ENCODE measurements at places on chromosomes 3 and 15. TPM values are rescaled to one million over a fixed set of nuclear protein-coding genes. Genes with fewer than 3 reads are reported as not detected.
A peak's percentile ranks its signal among the peaks of the same experiment; 100 is the strongest.

GRCh38 chr15:37096558-37097143 lies 3.7 kb downstream of the MEIS2 start:
- peak; percentile 21 for DNase-seq

DNA sequence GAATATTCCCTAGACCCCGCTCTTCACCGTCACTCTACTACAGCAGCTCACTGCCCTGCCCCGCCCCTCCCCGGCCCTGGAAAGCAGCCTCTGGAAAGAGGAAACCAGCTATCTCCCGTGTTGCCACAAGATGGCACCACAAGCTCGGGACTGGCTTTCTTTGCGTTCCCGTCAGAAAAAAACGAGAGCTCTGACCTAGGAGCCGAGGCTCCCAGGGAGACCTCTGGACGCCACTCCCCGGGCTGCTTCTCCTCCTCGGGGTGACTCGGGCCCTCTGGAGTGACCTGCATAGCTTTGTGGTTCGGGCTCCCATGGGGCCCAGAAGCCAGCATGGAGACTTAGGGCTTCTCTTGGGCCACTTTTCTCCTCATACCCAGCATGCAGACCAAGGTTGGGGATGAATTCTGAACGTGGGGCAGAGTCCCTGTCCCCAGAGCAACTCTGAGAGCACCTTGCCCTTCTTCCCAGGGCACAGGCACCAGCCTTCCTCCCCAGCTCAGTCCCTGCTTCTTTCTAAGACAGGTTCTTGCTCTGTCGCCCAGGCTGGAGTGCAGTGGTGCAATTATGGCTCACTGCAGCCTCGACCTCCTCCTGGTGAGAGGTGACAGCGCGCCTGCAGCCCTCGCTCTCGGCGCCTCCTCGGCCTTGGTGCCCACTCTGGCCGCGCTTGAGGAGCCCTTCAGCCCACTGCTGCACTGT lies 19.0 kb downstream of the STOML1 start:
- DNase-seq: peak; percentile 86

GRCh38 chr15:33621141-33621540 lies 310.4 kb downstream of the RYR3 start:
- no peak for DNase-seq

DNA sequence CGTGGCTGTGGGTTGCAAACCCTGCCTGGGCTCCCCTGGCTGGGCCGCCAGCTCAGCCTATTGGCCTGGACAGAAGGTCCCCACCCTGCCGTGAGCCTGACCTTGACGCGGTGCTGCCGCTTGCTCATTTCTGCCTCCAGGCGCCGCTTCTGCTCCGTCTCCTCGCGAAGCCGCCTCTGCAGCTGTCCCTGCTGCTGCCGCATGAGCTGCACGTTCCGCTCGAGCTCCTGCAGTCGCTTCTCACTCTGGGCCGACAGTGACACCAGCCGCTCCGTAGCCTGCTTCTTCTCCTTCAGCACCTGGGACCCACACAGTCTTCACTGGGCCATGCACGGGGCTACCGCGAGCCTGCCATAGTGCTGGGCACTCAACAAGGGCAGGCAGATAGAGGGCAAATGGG lies 21.7 kb downstream of the KIF7 start:
- no peak for DNase-seq

DNA sequence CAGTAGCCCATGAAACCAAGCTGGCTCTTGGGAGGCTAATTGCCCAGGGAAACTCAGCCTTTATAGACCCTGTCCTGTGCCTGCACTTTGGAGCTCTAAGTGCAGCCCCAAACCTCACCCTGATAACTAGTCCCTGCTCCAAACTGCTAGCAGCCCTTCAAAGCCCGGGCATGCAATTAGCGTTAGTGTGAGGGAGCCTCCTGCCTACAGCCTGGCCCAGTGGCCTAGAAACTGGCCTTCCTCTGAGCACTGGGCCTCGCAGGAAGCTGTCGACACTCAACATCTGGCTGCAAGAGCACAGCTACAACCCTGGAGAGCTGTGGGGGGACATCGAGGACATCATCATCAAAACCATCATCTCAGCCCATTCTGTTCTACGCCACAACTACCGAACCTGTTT lies 7.7 kb upstream of the NGRN start:
- DNase-seq: no peak

- DNase-seq: no peak
Measured at GRCh38 chr15:73755481-73755880, 2.3 kb upstream of the INSYN1 start.

DNA sequence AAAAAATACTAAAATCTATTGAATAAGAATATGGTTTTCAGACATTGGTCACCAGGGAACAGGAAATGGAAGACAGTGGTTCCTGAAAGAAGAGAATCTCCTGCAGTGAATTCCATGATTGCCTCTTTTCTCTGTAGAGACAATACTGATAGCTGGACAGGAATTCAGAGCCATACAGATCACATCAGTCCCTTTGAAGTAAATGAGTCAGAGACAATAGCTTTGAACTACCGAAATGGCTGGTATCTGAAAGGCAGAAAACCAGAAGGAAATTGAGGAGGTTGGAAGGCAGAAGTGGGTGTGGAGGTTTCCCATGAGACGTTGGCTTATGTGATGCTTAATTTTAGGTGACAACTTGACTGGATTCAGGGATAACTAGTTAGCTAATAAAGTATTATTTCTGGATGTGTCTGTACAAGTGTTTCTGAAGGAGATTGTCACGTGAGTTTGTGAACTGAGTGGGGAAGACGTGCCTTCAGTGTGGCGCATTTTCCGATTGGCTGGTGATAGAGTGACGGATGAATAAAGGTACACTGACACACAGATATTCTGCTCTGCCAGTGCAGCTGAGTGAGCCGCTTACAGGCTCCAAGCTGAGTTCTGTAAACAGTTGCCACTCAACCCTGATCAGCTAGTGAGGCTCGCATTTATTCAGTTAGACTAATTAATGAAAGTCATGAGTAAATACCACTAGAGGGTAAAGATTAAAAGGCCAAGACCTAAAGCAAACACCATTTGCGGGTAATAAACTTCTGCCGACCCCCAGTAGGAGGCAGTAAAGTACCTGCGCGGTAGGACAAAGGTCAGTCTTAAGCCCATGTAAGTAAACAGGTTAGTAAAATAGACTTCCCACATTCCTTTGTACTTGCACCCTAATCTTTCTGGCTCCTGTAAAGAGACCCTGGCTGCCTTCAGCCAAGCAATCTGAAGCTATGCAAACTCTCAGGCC lies 1298.6 kb downstream of the SI start:
- no peak for DNase-seq

DNA sequence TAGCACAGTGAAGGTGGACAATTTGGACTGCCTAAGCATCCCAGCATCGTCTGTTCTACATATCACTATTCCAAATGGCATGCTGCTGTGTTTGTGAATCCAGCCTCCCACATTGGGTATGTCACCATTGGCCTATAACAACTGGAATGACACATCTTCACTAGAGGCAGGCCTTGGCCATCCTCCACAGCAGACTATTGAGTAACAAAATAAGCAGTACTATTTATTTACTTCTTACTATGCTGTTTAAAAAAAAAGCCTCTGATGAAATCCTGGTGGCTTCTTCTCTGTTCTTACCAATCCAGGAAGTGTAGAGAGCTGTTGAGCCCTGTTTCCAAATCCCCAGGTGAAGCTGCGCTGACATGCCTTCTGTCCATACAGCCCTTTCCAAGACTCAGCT lies 30.6 kb upstream of the CERS3 start:
- DNase-seq: no peak

DNA sequence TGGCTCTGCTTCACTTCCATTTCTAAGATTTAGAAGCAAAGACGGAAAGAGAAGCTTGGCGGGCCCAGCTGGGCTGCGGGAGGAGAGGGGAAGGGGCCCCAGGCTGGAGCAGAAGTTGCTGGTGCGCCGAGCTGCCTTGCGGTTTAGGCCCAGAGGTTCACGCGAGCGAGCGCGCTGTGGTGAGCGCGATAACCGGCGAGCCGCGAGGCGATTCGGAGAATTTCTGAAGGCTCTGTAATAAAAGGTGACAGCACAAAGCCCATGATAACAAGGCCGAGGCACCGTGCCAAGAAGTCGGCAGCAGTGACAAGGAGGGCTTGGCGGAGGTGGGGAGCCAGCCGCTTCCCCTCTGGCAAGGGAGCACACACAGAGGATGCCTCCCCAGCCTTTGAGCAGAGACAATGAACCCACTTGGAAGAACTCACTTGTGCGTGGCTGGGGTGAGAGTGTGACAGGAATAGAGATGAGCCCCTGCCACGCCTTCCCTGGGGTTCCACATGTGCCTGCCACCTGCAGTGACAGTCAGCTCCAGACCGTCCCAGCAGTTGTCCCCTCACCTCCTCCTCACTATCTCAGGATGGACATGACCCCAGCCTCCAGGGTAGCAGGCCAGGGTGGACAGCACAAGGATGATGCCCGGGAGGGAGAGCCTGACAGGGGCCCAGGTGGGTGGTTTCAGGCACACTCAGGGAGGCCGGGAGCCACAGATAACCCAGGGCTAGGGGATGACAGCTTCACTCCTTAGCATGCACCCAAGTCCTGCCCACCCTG lies 315.2 kb downstream of the UACA start:
- DNase-seq: no peak

- DNase-seq: no peak
Measured at GRCh38 chr3:13057282-13058040, 15.8 kb downstream of the IQSEC1 start.

DNA sequence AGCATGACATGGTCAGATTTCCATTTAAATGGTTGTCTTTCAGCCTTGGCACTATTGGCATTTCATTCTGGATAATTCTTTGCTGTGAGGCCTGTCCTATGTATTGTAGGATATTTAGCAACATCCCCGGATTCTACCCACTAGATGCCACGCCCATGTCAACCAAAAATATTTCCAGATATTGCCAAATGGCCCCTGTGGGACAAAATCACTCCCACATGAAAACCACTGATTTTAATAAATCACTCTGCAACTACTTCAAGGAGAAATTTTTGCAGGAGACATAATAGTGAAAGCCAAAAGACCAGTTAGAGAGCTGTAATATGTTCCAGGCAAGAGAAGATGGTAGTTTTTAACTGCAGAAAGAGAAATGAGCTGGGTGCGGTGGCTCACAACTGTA lies 55.9 kb upstream of the RARB start:
- no peak for DNase-seq

GRCh38 chr3:18643281-18643680 lies 218.1 kb upstream of the SATB1 start:
- DNase-seq: no peak

GRCh38 chr3:102158080-102158740 lies 276.6 kb upstream of the ZPLD1 start:
- no peak for DNase-seq

GRCh38 chr3:6825524-6825923 lies 35.4 kb upstream of the GRM7 start:
- no peak for DNase-seq

GRCh38 chr3:54374214-54374852 lies 252.0 kb downstream of the CACNA2D3 start:
- no peak for DNase-seq

DNA sequence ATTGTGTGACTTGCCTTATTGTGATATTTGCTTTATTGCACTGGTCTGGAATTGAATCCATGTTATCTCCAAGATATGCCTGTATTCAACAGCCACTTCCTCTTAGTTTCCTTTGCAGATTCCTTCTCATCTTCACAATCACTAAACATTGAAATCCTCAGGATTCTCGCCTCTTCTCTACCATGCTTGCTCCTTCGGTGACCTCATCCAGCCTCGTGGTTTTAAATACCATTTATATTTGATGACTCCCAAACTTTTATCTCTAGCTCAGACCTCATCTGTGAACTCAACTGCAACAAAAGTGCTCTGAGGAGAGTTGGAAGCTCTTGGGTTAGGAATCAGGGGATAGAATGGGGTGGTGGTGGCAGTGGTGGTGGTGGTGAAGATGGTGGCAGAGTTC lies 19.9 kb downstream of the POLR2M start:
- no peak for DNase-seq

GRCh38 chr3:57206423-57206822 lies 6.6 kb upstream of the HESX1 start:
- DNase-seq: no peak

- DNase-seq: no peak
Measured at GRCh38 chr3:68703066-68703465, 229.3 kb downstream of the TAFA4 start.

- DNase-seq: no peak
Measured at GRCh38 chr3:151296226-151296625, 17.9 kb upstream of the P2RY14 start.

DNA sequence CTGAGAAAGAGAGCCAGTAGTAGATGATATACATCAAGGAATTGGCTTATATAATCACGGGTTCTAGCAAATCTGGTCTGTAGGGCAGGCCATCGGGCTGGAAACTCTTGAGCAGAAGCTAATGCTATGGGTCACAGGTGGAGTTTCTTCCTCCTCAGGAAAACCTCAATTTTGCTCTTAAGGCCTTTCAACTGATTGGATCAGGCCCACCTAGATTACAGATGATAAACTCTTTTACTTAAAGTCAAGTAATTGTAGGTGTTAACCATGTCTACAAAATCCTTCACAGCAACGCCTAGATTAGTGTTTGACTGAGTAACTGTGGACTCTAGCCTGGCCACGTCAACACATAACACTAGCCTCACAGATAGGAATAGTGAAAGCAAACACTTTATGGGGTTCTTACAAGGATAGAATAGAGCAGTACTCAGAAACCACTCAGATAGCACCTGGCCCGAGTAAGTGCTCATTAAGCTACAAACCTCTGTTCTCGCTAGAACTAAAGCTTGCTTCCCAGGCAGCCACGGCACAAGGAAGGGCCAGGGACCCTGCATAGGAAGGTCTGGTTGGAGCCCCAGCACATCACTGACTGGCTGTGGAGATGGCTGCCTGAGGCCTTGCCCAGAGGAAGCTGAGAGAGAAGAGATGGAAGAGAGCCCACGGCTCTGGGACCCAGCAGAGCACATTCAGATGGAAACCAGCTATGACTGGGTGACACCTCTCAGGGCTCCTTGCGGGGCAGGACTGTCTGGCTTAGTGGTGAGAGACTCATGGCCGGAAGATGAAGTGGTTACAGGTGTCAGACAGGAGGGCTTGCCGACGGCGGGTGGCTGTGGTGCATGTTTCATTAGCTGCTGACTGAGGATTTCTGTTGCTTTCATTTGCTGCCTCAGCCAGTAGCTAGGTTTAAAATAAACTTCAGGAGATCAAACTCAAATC lies 202.5 kb upstream of the TLE3 start:
- DNase-seq: no peak

GRCh38 chr3:193826159-193826795 lies 233.3 kb downstream of the OPA1 start:
- no peak for DNase-seq

Gene TMCO5A
- total RNA-seq: not detected

Gene DUOXA2
- not detected for total RNA-seq

Gene PLSCR5
- total RNA-seq: not detected

Gene ROPN1B
- total RNA-seq: not detected

Gene FETUB
- not detected for total RNA-seq

Gene ARNT2
- total RNA-seq: 0.26 TPM

Gene FBXO45
- total RNA-seq: 8.9 TPM

Gene PLA2G4E
- total RNA-seq: not detected

Gene SEMA3F
- total RNA-seq: 10.5 TPM
